ENCODE measurements at places on chromosomes 13 and 19.
A peak's percentile ranks its signal among the peaks of the same experiment; 100 is the strongest.

DNA sequence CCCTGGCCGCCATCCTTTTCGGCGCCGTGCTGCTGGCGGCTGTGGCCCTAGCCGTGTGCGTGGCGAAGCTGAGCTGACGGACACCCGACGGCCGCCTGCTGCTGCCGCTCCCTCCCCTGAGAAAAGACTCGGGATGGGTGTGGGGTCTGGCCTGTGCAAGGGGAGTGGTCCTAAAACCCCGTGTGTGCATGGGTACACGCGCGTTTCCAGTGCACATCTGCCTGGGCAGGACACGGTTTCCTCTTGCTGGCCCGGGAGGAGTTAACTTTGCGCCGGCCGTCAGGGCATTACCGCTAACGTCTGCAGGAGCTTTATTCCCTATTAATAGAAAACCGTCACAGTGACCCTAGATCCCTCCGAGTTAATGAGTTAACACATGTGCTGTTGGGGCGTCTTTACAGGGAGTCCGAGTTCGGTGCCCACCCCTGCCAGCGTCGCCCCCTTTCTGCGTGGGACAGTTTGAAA lies 1.3 kb downstream of the RGS9BP start:
- DNase-seq = no peak

GRCh38 chr13:100244431-100244830 lies 155.5 kb downstream of the PCCA start:
- no peak for DNase-seq

DNA sequence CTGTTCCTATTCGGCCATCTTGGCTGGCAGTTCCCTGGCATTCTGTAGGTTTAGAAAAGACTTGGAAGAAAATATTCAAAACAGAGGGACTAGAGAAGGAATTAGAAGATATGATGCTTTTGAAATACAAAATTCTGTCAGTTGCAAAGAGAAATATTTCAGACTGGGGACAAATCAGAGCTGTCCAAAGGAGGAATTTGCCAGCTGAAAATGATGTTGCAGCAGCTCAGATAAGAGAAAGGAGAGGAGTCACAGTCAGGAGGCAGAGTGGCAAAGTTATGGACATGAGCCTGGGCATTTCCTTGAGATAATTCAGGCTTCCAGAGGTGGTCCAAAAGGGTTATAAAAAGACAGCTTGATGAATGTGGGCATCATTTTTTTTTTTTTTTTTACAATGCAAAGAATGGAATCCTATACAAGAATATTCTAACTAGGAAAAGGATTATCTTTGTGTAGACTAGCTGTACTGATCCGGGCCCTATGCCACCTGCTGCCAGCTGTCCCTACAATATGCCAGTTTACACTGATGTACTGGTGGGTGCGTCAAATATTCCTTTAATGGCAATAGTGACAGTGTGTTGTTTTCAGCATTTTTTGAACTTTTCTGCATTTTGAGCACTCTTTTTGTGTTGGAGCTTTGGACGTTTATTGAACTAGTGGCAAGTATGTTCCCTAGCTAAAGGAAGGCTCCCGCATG lies 31.8 kb upstream of the CBY2 start:
- no peak for DNase-seq

DNA sequence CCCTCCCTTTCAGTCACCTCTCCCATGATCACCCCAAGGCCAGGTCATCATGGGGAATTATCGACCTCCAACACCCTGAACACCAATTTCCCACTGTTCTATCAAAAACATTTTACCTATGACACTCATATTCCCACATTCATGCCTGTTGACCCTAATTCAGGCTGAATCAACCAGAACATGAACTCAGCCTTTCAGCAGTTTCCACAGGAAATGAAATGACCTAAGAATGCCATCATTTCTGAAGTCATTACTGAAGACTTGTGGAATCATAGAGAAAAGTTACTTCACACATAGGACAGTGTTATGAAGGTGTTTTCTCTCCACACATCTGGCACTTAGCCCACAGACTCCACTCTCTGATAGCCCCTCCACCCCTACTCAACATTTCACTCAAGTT lies 29.9 kb upstream of the FAM124A start:
- DNase-seq = peak; percentile 7

GRCh38 chr13:42474954-42475353 lies 99.0 kb upstream of the TNFSF11 start:
- peak; percentile 80 for DNase-seq

All from activated CD8-positive, alpha-beta T cell treated with anti-CD3 and anti-CD28 coated beads for 36 hours (primary cell).